Activated CD8-positive, alpha-beta memory T cell treated with anti-CD3 and anti-CD28 coated beads for 4 hours (primary cell): ENCODE measurements at places on chromosomes 7 and 10.

GRCh38 chr10:74529205-74529604, 297.2 kb upstream of the KAT6B start:
- no peak for DNase-seq

GRCh38 chr10:1860351-1860750, 123.0 kb upstream of the ADARB2 start:
- no peak for DNase-seq

- no peak for DNase-seq
These were observed 15.9 kb upstream of the ASB4 start for GRCh38 chr7:95469848-95470247.

- no peak for DNase-seq
These were observed 175.4 kb upstream of the AKR1E2 start for GRCh38 chr10:4650582-4650981.

GRCh38 chr10:61283481-61284221, 169.5 kb downstream of the TMEM26 start:
- no peak for DNase-seq

DNA sequence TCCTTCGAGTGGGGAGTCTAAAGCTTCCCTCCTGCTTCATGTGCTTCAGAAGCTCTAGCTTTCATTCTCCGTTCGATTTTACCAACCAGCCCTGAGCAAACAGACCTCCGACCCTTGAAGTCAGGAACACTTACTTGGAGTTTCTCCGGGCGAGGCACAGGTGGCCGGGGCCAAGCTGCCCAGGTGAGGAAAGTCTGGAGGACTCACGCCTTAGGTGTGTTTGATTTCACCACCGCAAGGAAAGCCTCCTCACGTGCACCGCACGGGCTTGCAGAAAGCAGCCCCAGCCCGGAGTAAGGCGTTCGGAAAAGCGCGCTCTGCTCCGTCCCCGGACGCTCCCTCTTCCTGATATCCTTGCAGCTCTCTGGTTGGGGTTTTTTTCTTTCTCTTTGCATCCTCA, 30.1 kb upstream of the CNPY1 start:
- DNase-seq, result no peak

GRCh38 chr7:52151559-52151958, 835.0 kb upstream of the COBL start:
- DNase-seq, result no peak

DNA sequence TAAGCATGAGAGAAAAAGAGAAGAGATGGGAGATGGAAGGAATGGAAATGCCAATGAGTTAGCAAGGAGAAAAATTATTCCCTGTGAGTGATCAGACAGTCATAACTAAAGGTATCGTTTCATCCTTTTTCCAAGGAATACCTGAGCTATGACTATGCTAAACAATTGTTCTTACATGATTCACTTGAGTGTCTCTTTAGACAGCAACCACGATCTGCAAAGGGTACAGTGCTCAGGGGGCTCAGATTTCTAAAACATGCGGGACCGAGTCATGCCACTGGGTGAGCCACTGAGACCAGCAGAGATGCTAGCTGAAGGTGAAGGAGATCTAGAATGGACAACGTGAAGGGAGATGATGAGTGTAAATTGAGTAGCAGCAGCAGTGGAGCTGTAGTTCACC, 78.0 kb upstream of the CTTNBP2 start:
- no peak for DNase-seq
